ENCODE measurements at places on chromosomes 5 and 9. TPM values are rescaled to one million over a fixed set of nuclear protein-coding genes. Genes with fewer than 3 reads are reported as not detected.

DNA sequence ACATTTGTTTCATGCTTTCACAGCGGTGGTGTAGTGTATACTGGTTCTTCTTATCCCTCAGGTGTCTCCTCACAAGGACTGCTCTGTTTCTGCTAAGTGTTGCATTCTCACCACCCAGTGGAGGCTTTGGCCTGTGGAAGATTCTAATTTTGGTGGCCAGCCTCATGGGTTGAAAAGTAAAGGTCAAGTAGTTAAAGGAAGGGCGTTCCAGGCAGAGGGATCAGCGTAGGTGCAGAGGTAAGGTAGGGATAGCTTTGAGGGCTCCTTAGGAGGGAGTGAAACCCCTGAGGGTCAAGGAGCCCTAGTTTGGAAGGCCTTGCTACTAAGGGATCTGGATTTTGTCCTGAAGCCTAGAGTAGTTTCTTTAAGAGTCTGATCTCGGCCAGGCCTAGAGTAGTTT, 4.6 kb upstream of the RACK1 start:
- no peak for DNase-seq

Gene SPINK13
- not detected for total RNA-seq

Gene TMC1
- total RNA-seq: 0.73 TPM

- DNase-seq: no peak
Observed at GRCh38 chr5:176734756-176735342, 75.5 kb upstream of the UNC5A start.

- no peak for DNase-seq
Observed at GRCh38 chr5:147748590-147748989, 33.9 kb downstream of the JAKMIP2 start.

DNA sequence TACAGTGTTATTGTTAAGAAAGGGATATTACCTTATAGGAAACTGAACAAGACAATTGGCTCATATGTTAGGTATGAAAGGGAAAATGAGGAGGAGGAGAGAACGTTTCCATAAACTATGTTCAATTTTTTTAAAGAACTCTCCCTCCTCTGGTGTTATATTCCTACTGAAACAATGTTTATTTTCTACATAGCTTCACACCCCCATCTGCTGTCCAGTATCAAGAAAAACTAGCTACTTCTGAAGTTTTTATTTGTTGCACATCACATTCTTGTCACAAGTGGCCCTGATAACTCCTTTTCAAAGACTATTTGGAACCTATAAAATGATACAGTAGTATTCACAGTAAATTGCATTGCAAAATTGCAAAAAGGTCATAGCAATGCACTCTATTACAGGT, 223.4 kb upstream of the FAM174A start:
- DNase-seq: peak; percentile 13

Gene DMRTA1
- 3.5 TPM for total RNA-seq

Gene GAS1
- total RNA-seq: 33.3 TPM

Gene PRDM9
- not detected for total RNA-seq

Gene CDK9
- 42.8 TPM for total RNA-seq

- DNase-seq: peak; percentile 30
Observed at GRCh38 chr9:120348951-120349429, 231.0 kb downstream of the CDK5RAP2 start.

Gene PPP1R26
- 22.8 TPM for total RNA-seq

GRCh38 chr5:87113861-87114260, 153.8 kb upstream of the RASA1 start:
- no peak for DNase-seq

- DNase-seq: peak; percentile 58
Observed at GRCh38 chr9:38727497-38728001, 7.6 kb upstream of the FAM240B start.

- DNase-seq: peak; percentile 77
Observed at GRCh38 chr5:78747705-78748359, 99.3 kb upstream of the LHFPL2 start.

Gene RALGDS
- 242 TPM for total RNA-seq

DNA sequence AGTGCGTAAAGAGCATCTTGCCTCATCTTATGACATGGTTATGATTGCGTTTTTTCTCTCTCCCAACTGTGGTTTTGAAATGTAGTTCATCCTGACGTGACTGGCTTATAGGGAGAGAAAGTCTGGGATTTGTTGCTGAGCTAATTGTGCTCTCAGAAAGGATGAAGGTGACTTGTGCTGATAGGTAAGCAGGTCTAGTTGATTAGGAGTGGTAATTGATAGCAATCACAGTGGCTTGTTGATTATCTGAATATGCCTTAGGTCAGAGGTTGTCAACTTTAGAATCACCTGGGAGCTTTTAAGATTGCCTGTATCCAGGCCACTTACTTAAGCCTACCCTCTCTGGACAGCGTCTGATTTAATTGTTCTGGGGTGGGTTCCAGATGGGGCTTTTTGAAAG, 117.8 kb downstream of the TLE4 start:
- no peak for DNase-seq

Gene RACK1
- total RNA-seq: 2,131 TPM

DNA sequence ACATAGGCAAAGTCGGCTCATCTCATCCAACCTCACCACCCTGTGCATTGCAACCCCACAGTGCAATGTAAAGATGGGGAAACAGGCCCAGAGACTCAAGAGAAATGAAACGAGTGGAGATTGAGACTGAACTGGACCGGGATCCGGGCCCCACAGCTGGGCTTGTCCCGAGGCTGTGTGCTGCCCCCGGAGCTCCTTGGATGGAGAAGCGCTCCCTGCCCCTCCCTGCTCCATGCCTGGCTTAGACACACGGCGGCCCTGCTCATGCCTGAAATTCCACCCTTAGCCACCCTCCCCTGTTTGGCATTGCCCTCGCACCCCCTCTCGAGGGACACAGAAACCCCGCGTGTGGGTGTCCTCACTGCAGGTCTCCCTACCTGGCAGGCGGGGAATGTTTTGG, 27.2 kb upstream of the FCN1 start:
- no peak for DNase-seq

Gene TAS2R1
- total RNA-seq: not detected

- DNase-seq: no peak
Observed at GRCh38 chr9:125370786-125371185, 109.2 kb downstream of the GAPVD1 start.

Gene GPR150
- 0.18 TPM for total RNA-seq

DNA sequence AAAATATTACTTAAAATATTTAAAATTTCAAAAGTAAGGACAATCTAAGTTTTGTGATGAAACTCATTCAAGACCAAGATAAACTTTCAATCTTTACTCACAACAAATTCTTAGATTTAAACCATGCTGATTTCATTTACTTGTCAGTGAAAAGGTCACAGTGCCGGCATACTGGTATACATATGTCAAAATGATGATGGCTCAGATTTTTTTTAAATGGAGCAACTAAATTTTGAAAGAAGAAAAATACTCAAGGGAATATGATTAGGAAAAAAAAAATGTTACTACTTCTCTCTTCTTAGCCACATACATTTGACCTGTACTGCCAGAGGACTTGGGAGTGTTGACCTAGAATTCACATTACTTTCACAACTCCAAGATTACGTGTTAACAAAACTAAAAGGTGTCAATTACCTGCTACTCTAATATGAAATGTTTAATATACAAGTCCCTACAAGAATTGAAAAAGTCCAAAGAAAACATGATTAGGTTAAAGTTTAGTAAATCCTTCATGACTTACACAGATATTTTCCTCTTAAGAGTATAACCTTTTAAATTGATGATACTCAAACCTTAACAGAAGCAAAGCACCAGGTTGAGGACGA, 4.6 kb downstream of the EFNA5 start:
- no peak for DNase-seq

Gene SMIM33
- total RNA-seq: not detected

- no peak for DNase-seq
Observed at GRCh38 chr9:15374310-15374709, 48.4 kb upstream of the SNAPC3 start.

- DNase-seq: peak; percentile 59
Observed at GRCh38 chr9:6226696-6227095, 11.1 kb downstream of the IL33 start.

Gene STARD4
- total RNA-seq: 24.1 TPM

Gene BTNL9
- total RNA-seq: 14.1 TPM

Gene ADAMTS19
- 0.58 TPM for total RNA-seq

DNA sequence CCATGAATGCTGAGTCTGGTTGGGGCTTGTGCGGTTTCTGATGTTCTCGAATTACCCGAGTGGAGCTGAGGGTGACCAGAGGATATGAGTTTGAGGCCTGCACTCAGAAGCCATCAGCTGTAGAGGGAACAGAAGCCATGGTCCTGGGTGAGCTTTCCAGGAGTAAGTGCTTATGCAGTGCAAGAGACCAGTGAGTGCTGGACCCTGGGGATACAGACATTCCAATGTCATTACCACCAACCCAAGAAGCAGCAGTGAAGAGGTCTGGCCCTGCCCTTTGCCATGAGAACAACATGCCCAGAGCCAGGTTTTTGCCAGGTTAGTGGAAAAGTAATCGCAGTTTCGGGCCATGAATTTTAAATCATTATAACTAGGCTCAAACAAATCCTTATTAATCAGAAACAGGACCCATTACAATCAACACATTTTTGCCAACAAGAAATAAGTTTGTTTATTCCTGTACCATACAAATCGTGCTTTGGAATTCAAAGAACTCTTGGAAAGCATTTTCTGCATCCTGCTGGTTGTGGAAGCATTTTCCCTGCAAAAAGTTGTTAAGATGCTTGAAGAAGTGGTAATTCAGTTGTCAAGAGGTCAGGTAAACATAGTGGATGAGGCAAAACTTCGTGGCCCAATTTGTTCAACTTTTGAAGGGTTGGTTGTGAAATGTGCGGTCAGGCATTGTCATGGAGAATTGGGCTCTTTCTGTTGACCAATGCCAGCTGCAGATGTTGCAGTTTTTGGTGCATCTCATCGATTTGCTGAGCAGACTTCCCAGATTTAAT, 154.6 kb downstream of the SYK start:
- no peak for DNase-seq

- DNase-seq: no peak
Observed at GRCh38 chr5:81014348-81014747, 54.2 kb downstream of the RASGRF2 start.

Gene ZNF367
- total RNA-seq: 9.4 TPM

Gene GFPT2
- total RNA-seq: 12.0 TPM

GRCh38 chr9:87850391-87850790, 32.3 kb upstream of the SPATA31E1 start:
- no peak for DNase-seq
